Stimulated activated CD4-positive, alpha-beta T cell treated with anti-CD3 and anti-CD28 coated beads, TNF-alpha, amount 100 ng/mL, for 1 hour (primary cell): ENCODE measurements at places on chromosomes 3 and 15.

- DNase-seq = no peak
Measured at GRCh38 chr15:22844421-22845288, 6.2 kb downstream of the NIPA2 start.

DNA sequence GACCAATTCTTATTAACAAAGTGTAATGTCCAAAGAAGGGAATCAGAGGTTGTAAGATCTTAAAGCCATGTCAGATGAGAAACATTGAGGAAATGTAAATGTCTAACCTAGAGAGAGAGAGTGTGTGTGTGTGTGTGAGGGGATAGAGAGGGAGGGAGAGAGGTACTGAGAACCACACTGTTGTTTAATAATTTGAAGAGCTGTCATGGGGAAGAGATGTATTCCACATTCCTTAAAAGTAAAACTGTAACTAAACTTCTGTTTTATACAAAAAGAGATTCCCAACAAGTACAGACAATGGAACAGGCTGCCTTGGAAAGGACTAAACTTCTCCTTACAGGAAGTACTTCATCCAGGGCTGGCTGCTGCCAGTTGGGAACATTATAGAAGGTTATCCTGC is 68.9 kb upstream of the BOC start:
- no peak for DNase-seq

GRCh38 chr3:138263104-138263503 is 66.5 kb downstream of the NME9 start:
- no peak for DNase-seq

GRCh38 chr15:70316059-70316600 is 218.4 kb upstream of the TLE3 start:
- no peak for DNase-seq

DNA sequence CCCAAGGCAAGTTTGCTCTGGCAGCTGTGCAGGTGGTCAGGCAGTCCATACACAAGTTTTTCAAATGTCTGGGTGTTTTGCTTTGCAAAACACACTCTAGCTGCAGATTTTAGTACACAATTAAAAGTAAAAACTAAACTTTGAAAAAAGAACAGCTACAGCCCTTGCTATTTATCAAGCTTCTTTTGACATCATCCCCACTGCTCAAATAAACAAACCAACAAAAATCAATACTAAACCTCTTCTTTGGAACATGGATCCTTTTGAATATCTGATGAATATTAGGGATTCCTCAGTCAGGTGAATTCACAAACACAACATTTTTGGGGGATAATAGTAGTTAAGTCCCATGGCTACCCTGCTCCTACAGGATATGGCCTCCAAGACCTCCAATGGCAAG is 249.2 kb downstream of the SUCLG2 start:
- DNase-seq = no peak

GRCh38 chr3:192917028-192917403 is 640 bp downstream of the MB21D2 start:
- no peak for DNase-seq

DNA sequence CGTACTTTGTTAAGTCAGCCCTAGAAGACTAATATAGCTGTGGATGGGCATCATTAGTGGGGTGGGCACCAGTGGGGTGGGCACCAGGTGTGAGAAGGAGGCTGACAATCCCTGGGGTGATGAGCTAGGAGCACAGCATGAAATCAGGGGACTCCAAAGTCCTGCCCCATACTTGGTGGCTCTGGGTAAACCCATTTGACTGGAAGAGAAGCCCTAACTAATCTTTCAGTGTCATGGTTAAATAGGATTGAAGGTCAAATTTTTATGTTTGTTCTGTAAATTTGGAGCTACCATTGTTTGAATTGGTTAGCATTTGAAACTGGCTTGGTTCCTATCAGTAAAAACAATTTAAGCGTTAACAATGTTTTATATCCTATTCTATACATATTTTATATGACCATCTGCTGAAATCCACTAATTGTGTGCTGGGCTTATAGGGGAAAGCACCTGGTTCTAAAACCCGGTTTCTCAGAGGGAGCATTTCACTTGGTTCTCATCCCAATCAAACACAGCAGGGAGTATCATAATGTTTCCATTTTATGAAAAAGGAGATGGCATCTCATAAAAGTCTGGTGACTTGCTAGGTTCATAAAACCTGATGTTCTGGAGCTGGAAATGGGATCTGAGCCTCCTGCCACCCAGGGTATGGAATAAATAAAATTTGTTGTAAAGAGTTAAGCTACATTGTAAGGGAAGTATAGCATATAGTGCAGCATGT is 87.7 kb upstream of the HACD2 start:
- DNase-seq = no peak

GRCh38 chr3:5122741-5123706 is 932 bp downstream of the ARL8B start:
- DNase-seq = no peak

DNA sequence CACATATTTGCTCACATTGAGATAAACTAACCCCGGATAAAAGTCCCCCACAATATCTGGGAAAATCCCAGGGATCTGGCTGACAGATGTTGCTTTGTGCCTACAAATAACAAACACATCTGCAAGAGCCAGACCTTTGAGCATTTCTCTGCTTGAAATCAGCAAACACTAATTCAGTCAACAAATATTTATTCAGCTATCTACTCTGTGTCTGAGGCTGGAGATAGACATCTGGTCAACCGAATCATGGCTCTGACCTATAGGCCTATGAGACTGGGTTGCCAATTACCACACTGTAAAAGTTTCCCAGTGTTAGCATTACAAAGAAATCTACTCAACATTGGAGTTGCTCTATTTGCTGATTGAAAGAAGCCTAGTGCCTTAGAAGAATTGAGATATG is 201.1 kb upstream of the CADPS start:
- DNase-seq = no peak

DNA sequence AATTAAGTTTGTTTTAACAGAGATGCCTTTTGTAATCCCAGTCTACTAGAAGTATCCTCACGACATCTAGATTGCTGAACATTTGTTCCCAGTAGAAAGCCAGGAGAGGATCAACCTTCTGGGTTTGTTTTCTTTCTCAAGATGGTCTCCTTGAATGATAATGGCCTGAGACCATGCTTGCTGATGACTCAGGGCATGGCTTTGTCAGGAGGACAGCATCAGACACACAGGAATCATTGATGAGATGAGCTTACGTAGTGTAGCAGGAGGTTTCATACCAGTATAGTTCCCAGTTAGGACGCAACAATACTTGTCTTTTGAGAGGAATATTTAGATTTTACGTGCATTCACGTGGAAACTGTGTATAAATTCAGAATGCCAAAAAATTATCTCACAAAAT is 38.6 kb downstream of the ATP1B3 start:
- DNase-seq = no peak

DNA sequence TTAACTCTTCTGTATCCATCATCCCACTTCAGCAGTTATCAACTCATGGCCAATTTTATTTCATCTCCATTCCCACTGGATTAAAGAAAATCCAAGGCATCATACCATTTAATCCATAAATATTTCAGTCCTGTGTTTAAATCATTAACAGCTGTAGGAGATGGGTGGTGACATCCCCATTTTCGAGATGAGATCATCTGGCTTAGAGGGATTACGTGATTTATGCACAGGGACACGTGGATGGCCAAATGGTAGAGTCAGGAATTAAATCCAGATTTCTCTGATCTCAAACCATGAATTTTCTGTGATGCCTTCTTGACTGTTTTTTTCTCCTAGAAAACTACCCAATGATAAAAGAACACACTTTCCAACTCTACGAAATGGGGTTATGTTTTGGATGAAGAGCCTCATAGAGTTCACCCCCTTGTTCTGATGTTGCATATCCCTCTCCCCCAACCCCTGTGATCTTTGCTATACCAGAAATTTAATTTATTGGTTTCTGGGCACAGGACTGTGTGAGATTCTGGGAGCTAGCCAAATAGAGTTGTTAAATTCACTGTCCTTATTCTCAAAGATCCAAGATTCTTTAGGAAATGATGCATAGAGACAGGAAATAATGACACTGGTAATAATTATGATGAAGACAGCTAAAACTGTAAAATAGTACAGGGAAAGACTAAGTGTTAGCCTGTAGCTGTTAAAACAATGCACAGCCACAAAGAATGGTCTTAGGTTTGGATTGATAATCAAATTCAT is 7.4 kb downstream of the ZNF589 start:
- no peak for DNase-seq

- no peak for DNase-seq
Measured at GRCh38 chr3:61311044-61311443, 59.8 kb upstream of the FHIT start.

DNA sequence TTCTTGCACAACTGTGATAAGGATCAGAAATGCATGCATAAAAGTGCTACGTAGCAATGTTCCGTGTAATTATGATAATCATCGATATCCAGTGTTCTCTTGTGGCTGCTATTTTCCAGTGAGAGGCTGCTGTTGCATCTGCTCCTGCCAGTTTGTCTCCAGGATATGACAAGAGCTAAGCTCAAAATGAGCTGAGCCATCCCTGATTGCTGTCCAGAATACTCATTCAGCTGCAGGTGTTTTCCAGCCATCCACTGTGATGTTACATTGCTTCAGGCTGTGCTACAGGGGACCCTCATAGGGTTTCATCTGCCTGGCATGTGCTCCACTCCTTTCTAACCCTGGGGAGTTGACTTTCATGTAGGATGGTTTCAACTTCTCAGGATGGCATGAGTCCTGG is 976.0 kb downstream of the ROBO1 start:
- DNase-seq = no peak

DNA sequence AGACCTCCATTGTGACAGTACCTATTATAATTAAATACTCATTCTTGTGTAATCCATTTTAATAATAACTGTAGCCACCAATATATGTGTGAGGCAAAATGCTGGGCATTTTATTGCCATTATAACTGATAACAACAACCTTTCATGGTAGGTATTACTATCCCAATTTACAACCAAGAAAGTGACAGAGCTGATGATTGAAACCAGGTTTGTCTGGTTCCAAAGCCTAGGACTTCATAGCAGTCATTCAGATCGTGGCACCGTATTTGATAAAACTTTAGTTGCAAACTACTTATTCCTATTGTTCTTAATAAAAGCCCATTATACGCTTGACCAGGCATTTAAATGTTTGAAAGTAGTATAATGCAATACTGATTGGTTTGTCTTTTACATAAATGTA is 26.4 kb upstream of the VILL start:
- no peak for DNase-seq

DNA sequence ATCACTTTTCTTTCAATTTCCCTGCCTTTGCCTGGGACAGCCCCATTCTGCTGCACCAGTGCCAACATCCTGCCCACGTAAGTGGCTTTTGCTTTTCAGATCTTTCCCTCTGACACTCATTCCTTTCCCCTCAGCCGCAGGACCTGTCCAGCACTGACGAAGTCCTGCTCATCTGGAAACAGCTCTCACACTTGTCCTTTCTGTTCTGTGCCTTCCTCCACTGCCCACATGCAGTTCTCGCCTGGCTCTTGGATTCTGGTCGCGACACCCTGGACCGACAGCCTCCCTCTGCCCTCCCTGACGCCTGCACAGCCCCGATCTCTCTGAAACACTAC is 99.7 kb downstream of the ADCY5 start:
- DNase-seq = no peak

- peak; percentile 29 for DNase-seq
Measured at GRCh38 chr3:56593455-56594158, 36.6 kb downstream of the CCDC66 start.

DNA sequence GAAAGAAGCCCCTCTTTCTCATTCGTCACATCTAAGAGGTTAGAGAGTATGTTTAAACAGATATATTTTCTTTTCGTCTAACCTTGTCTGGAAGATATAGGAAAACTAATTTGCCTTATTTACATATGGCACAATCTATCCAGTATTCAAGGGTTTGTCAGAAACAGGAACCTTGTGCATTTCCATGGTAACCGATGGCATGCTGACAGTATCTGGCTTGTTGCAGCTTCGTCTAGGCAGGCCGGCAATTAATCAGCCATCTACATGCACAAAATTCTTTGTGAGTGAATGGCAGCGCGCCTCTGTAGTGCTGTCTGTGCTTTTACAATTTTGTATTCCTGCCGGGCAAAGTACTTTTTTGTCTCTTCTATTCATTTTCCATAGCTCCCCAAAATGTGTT is 294.0 kb upstream of the SOX2 start:
- no peak for DNase-seq

DNA sequence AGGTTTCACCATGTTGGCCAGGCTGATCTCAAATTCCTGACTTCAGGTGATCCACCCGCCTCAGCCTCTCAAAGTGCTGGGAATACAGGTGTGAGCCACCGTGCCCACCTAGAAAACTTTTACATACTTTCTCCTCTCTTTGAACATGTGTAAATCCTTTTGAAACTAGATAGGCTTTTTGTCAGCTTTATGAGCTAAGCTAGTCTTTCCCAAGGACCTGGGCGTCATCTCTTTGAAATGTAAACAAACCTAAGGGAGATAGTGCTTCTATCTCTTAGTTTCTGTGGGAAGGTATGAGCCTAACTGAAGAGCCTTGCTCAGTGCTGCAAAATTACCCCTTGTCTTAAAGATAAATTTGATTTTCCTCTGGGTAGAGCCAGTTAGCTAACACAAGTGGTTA is 4.8 kb downstream of the CX3CR1 start:
- DNase-seq = no peak

DNA sequence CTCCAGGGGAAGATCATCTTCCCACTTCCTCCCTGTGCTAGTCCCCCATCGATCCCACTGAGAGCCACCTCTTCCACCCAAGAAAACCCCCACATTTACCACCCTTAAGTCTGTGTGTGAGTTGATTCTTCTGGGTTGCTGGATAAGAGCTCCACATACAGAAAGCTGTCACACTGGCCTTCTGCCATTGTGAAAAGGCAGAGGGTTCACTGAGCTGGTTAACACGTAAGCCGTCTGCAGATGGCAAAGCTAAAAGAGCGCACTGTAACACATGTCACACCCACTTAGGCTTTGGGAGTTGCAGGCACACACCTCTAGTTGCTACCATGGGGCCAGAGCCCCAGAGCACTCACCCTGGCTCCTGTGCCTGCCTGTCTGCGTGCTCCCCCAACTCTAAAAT is 309.8 kb upstream of the LRRC3B start:
- no peak for DNase-seq

DNA sequence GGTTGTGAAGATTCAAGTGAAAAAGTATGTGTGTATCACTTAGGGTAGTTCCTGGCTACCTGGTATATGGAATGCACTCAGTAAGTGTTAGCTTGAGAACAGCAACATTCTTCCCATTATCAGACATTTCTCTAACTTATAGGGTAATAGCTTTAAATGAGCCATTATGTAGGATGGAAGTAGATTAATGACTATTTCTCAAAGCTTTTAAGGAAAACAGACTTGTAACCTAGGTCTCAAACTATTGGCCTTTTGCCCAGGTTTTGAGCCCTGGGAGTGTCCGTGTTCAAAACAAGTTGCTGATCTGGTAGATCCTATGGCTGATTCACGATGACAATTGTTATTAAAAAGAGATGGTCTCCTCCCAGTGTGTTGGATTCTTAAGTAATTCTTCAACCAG is 129.1 kb upstream of the UMPS start:
- DNase-seq = no peak

DNA sequence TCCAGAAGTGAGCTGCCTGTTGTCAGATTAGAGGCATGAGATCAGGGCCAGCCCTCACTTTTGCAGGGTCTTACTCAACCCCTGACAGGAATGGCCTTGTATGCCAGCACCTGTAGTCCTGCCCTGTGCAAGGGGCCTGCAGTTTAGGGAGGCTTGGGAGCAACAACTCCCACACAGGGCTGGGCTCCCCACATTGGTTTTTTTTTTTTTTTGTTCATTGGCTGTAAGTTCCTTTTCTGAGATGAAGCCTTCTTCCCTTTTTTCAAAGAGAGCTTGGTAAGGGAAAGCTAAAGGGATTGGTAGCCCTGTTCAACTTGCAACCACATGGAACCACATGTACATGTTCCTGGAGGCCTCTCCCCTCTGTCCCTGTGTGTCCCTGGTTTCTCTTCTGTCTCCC is 46.4 kb downstream of the TNFAIP8L3 start:
- no peak for DNase-seq
